ENCODE measurements at places on chromosomes 7 and 10. TPM values are rescaled to one million over a fixed set of nuclear protein-coding genes. Genes with fewer than 3 reads are reported as not detected.
A peak's percentile ranks its signal among the peaks of the same experiment; 100 is the strongest.

CALML5 gene
- 0.23 TPM for total RNA-seq

BTBD16 gene
- not detected for total RNA-seq

- no peak for DNase-seq
- H3K4me1 ChIP-seq = peaks cover 8% of the 10 kb centered on the region
- no peaks in the 10 kb centered on the region for H3K36me3 ChIP-seq
- H3K27ac ChIP-seq = no peak overlapping the region
- no peak overlapping the region for H3K4me3 ChIP-seq
These were observed 37.1 kb downstream of the GPR26 start for GRCh38 chr10:123703195-123703790.

- no peaks in the 10 kb centered on the region for H3K4me1 ChIP-seq
- DNase-seq = no peak
- H3K4me3 ChIP-seq = no peak overlapping the region
- no peak overlapping the region for H3K27ac ChIP-seq
- peaks cover 3% of the 10 kb centered on the region for H3K36me3 ChIP-seq
- H3K27me3 ChIP-seq = peaks cover 17% of the 10 kb centered on the region
These were observed 10.5 kb upstream of the GIMAP8 start for GRCh38 chr7:150439967-150440366.

GRCh38 chr10:23099816-23100215 lies 4.4 kb downstream of the MSRB2 start:
- no peak for DNase-seq
- peaks cover 27% of the 10 kb centered on the region for H3K4me1 ChIP-seq
- no peak overlapping the region for H3K4me3 ChIP-seq
- 0 out of 2 replicates have a peak overlapping the region, but pooled peaks have one; percentile 21 for H3K27ac ChIP-seq
- H3K36me3 ChIP-seq = peaks cover 10% of the 10 kb centered on the region

DNA sequence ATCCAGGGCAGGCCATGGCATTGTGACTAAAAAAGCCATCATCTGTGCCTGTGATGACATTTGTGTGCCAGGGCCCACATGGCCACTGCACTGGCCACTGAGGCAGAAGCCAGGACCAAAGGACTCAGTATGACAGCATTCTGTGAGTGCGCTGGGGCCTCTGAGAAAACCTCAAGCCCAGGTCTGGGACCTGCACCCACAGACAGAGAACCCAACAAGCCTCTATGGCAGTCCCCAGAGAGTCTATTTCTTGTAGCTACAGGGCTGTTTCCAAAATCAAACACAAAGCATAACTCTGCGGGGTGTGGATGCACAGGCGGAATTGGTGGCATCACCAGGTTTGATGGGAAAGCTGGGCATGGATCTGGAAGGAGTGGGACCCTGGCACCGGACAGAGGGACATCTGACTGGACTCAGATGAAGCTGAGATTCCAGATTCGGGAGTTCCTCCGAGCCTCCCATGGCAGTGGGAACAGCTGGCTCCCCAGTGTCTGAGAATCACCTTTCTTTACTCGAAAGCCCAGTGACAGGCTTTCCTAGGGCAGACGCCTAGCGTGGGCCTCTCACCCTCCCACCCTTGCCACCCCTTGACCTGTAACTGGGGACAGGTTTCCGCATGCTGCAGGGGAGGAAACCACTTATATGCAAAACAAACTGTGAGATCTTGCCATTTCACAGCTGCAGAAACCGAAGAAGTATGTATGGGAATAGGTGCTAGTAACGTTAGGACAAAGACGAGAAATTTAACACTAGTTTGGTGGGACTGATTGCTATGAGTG lies 70.6 kb upstream of the RHEB start:
- H3K36me3 ChIP-seq = no peaks in the 10 kb centered on the region
- no peak for DNase-seq
- H3K4me3 ChIP-seq = no peak overlapping the region
- H3K27ac ChIP-seq = no peak overlapping the region

GRCh38 chr7:134651991-134652390 lies 5.3 kb downstream of the BPGM start:
- H3K4me1 ChIP-seq = peaks cover 1% of the 10 kb centered on the region
- no peak for DNase-seq
- no peaks in the 10 kb centered on the region for H3K36me3 ChIP-seq
- no peak overlapping the region for H3K27ac ChIP-seq
- H3K27me3 ChIP-seq = no peaks in the 10 kb centered on the region
- H3K4me3 ChIP-seq = no peak overlapping the region

GRCh38 chr7:106236065-106236464 lies 48.7 kb downstream of the NAMPT start:
- H3K36me3 ChIP-seq = peaks cover 7% of the 10 kb centered on the region
- H3K4me1 ChIP-seq = no peaks in the 10 kb centered on the region
- no peak overlapping the region for H3K27ac ChIP-seq
- no peak overlapping the region for H3K4me3 ChIP-seq

GRCh38 chr10:13352519-13352918 lies 4.4 kb upstream of the SEPHS1 start:
- peak; percentile 62 for DNase-seq
- no peaks in the 10 kb centered on the region for H3K27me3 ChIP-seq
- peak overlapping the region; percentile 94 for H3K4me3 ChIP-seq

DNA sequence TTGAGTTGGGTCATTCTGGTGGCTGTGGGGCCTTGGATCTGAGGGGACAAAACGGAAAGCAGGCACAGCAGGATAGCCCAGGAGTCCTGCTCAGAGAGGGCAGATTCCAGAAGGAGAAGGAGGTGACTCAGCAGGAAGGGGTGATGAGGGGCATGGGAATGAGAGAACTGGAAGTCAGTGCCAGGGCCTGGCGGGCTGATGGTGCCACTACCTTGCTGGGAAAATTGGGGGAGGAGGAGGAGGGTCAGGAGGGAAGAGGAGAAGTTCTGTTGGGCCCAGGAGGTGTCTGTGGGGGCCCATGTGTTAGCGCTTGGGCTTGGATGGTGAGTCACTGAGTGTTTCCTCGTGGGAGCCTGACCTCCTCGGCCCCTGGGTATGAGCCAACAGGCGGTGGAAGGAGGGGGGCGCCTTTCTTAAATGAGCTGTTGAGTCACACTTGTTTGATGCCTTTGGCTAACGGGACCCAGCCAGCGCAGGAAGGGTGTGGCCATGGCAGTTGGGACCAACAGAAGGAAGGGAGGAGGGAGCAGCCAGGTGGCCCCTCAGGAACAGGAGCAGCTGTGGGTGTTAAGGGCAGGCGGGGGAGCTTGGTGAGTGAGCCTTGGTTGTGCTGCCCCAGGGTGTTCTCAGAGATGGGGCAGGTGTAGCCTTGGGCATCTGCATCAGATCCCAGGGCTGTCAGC lies 130.0 kb upstream of the BTBD16 start:
- no peak for DNase-seq
- no peaks in the 10 kb centered on the region for H3K27me3 ChIP-seq
- peak overlapping the region; percentile 78 for H3K27ac ChIP-seq
- peaks cover 13% of the 10 kb centered on the region for H3K4me1 ChIP-seq
- no peak overlapping the region for H3K4me3 ChIP-seq
